ENCODE measurements at places on chromosomes 1 and 21. TPM values are rescaled to one million over a fixed set of nuclear protein-coding genes. Genes with fewer than 3 reads are reported as not detected.

DNA sequence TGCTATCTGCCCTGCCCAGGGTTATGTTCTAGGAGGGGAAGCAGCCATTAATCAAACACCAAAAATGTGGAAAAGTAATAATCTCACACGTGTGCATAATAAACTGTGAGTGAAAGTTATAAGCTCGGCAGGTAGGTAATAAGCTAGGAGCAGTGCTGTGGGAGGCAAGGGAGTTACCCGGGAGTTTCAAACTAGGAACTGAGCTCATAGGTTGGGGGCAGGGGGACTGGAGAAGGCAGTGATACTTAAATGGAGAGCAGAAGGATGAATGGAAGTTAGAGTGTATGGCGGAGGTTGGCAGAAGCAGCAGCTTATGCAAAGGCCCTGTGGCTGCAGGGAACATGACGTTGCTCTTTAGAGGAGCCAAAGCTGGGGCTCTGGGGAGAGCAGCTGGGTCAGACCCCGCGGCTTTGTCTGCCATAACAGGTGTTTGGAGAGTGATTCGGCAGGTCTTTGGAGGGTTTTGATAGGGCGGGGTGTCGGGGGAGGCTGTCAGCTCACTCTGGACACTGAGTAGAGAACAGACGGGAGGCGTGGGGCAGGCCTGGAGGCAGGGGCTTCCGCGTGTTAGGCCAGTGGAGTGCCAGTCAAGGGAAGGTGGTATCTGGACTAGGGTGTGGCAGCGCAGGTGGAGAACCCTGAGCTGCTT lies 20.0 kb downstream of the PTPRF start:
- peak overlapping the region; percentile 47 for H3K27ac ChIP-seq
- H3K4me1 ChIP-seq, result peaks cover 64% of the 10 kb centered on the region
- H3K36me3 ChIP-seq, result peaks cover 17% of the 10 kb centered on the region
- DNase-seq, result no peak

GRCh38 chr1:53637511-53638359 lies 101.2 kb downstream of the GLIS1 start:
- no peak for DNase-seq
- H3K4me1 ChIP-seq, result no peaks in the 10 kb centered on the region
- H3K4me3 ChIP-seq, result no peak overlapping the region
- H3K27me3 ChIP-seq, result no peaks in the 10 kb centered on the region

DNA sequence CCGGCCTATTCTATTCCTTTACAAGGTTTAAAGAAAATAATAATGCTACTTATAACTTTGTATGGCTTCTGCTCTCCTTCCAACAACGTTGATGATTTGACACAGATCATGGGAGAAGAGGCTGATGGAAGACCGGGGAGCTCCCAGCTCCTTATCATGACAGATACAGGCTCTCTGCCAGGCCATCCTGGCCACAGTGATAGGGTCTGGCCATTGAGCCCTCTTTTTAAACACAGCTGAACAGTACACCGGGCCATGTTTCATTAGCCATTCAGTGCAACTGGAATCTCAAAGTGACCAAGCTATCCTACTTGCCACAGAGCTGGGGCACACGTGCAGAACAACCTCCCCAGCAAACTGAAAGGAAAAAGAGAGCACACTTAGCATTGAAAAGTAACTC lies 34.9 kb downstream of the DNAJC11 start:
- H3K4me3 ChIP-seq, result no peak overlapping the region
- H3K27ac ChIP-seq, result no peak overlapping the region
- no peaks in the 10 kb centered on the region for H3K4me1 ChIP-seq
- peaks cover 31% of the 10 kb centered on the region for H3K36me3 ChIP-seq
- H3K27me3 ChIP-seq, result no peaks in the 10 kb centered on the region

- no peaks in the 10 kb centered on the region for H3K27me3 ChIP-seq
- peaks cover 14% of the 10 kb centered on the region for H3K36me3 ChIP-seq
- peaks cover 60% of the 10 kb centered on the region for H3K4me1 ChIP-seq
- H3K4me3 ChIP-seq, result peak overlapping the region; percentile 87
- DNase-seq, result no peak
- peak overlapping the region; percentile 83 for H3K27ac ChIP-seq
Observed at GRCh38 chr1:87333692-87334347, 5.1 kb downstream of the LMO4 start.

DNA sequence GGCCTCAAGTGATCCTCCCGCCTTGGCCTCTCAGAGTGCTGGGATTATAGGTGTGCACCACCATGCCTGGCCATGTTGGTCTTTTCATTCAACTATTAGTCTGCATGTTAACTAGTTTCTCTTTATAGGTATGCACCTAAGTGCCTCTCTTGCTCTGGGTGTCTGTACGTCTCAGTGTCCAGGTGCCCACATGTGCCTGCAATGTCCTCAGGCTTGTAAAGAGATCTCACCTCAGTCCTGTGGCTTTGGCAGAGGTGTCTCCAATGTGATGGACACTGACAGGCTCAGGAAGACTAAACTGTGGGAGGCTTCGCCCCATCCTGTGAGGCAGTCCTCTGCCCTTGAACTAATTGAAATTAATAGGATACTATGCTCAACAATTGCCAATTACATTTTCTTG lies 526.3 kb downstream of the PTPRU start:
- H3K4me1 ChIP-seq, result no peaks in the 10 kb centered on the region
- no peaks in the 10 kb centered on the region for H3K36me3 ChIP-seq
- H3K27me3 ChIP-seq, result peaks cover 8% of the 10 kb centered on the region
- H3K27ac ChIP-seq, result no peak overlapping the region
- no peak overlapping the region for H3K4me3 ChIP-seq

DNA sequence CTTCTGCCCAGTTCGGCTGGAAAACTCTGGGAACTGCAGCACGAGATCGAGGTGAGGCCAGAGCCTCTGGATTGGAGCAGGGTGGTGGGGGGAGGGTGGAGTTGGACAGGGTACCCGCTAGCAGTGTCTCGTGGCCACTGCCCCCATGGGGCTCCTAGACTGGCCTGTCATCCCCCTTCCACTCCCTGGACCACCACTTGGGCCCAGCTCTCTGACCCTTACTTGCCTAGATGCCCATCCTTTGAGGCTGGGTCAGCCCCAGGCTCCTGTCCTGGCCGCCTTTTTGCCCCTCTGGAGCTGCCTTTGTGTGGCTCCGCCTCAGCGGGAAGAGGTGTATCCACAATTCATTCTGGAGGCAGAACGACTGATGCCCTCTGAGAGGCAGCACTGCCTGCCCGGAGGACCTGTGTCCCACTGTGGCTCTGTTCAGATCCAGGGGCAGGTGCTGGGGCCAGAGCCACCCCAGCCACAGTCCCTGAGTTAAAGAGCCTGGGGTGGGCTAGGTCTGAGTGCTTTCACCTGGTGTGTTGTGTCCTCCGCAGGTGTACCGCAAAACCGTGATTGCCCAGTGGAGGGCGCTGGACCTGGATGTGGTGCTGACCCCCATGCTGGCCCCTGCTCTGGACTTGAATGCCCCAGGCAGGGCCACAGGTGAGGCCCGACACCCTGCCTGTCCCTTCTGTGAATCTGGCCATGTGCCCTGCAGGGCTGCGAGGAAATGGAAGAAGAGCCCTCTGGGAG lies 17.7 kb downstream of the FAAH start:
- H3K36me3 ChIP-seq, result peaks cover 32% of the 10 kb centered on the region
- DNase-seq, result no peak
- H3K27me3 ChIP-seq, result no peaks in the 10 kb centered on the region
- no peak overlapping the region for H3K4me3 ChIP-seq
- no peak overlapping the region for H3K27ac ChIP-seq
- no peaks in the 10 kb centered on the region for H3K4me1 ChIP-seq

GRCh38 chr1:172834609-172835008 lies 175.7 kb downstream of the FASLG start:
- no peaks in the 10 kb centered on the region for H3K4me1 ChIP-seq
- no peak for DNase-seq
- H3K27ac ChIP-seq, result no peak overlapping the region
- no peak overlapping the region for H3K4me3 ChIP-seq

DNA sequence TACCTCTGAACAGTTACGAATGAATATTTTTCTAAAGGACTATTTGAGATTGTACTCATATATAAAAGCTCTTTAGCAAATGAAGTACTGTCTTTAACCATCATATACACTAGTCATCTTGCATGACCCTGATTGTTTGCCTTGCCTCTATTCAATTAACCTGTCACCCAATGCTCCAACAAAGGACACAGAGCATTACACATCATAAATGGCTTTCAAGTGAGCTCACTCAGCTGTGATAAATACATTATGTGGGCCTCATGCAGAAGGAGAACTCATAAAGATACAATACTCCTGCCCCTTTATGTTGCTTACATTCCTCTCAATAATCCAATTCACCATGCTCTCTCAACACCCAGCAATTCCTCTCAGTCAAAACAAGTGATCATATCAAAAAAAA lies 993.0 kb upstream of the PRMT6 start:
- no peak overlapping the region for H3K4me3 ChIP-seq
- H3K36me3 ChIP-seq, result no peaks in the 10 kb centered on the region
- no peaks in the 10 kb centered on the region for H3K27me3 ChIP-seq
- no peaks in the 10 kb centered on the region for H3K4me1 ChIP-seq

DNA sequence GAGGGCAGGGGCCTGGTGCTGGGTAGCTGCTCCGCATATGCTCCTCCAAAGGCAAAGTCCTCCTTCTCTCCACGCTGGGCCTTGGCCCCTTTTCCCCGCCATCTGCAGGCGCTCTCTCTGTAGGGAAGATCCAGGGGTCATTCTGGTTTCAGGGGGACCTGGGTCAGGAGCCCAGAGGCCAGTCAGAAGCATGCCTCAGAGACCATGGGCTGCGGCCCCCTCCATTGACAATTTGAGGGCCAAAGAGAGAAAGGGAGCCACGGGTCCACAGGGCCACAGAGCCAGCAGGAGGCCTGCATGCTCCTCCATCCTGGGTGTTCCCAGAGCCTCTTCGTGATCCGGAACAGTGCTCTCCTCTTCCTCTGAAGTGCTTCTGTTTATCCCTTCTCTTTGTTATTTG lies 2.1 kb upstream of the CLDN19 start:
- H3K36me3 ChIP-seq, result peaks cover 14% of the 10 kb centered on the region
- no peaks in the 10 kb centered on the region for H3K27me3 ChIP-seq
- no peak for DNase-seq
- H3K4me3 ChIP-seq, result no peak overlapping the region

DNA sequence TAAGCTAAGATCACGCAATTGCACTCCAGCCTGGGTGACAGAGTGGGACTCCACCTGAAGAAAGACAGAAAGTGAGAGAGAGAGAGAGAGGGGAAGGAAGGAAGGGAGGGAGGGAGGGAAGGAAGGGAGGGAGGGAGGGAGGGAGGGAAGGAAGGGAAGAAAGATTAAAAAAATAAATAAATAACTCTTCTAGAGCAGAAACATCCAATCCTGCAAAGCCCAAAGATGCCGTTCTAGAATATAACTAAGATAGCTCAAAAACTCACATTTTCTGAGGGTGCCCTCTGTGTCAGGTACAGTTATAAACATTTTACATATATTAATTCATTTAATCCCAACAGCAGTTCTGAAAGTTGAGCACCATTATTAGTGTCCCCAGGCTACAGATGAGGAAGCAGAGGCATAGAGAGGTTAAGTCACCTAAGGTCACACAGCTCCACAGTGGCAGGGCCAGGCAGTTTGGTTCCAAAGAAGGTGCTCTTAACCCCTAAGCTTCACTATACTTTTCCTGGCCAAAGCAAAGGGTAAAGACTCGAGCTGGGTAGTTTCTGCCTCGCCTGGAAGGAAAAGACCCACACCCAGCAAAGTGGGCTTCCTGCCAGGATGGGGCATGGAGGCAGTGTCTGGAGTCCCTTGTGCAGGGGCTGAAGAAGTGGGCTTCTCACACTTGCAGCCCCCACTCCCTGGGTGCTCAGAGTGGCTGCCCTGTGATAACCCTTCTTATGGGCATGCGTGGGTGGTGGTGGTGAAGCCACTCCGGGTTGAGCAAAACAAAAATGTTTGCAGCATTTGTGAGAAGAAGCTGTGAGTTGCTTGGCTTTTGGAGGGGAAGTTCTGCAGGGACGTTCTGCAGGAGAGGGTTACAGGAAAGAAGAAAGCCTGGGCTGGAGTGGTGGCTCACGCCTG lies 7.9 kb upstream of the PIK3CD start:
- no peaks in the 10 kb centered on the region for H3K27me3 ChIP-seq
- no peak for DNase-seq
- H3K4me1 ChIP-seq, result peaks cover 6% of the 10 kb centered on the region
- H3K27ac ChIP-seq, result no peak overlapping the region
- no peak overlapping the region for H3K4me3 ChIP-seq
- no peaks in the 10 kb centered on the region for H3K36me3 ChIP-seq

- H3K4me3 ChIP-seq, result no peak overlapping the region
- H3K27ac ChIP-seq, result no peak overlapping the region
- no peaks in the 10 kb centered on the region for H3K27me3 ChIP-seq
- no peaks in the 10 kb centered on the region for H3K36me3 ChIP-seq
Observed at GRCh38 chr1:243686159-243686558, 163.9 kb downstream of the AKT3 start.

DNA sequence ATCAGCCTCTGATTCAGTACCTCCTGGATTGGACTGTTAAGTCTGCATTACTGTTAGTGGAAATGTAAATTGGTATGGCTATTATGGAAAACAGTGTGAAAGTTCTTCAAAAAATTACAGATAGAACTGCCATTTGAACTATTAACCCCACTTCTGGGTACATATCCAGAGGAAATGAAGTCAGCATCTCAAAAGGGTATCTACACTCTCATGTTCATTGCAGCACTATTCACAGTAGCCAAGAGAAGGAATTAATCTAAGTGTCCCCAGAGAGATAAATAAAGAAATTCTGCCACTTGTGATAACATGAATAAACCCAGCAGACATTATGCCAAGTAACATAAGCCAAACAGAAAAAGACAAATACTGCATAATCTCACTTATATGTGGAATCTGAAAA lies 676.0 kb downstream of the PLA2G4A start:
- no peak for DNase-seq
- no peaks in the 10 kb centered on the region for H3K4me1 ChIP-seq
- no peaks in the 10 kb centered on the region for H3K27me3 ChIP-seq
- no peak overlapping the region for H3K27ac ChIP-seq
- no peak overlapping the region for H3K4me3 ChIP-seq

TNFRSF1B gene
- total RNA-seq, result 67.0 TPM

KHDC4 gene
- total RNA-seq, result 42.8 TPM

SPRR3 gene
- total RNA-seq, result not detected

KCNK1 gene
- total RNA-seq, result 9.7 TPM

ASAP3 gene
- total RNA-seq, result 34.5 TPM
